Spinal cord (tissue), 10 donors: ENCODE measurements at places on chromosomes 12 and 14. TPM values are rescaled to one million over a fixed set of nuclear protein-coding genes. Genes with fewer than 3 reads are reported as not detected.

The MDM1 gene
- 36.3 TPM for total RNA-seq

The CD163L1 gene
- total RNA-seq: 5.4 TPM

The KRT71 gene
- total RNA-seq: 0.06 TPM

The IL26 gene
- 0.11 TPM for total RNA-seq

The ADCY6 gene
- 39.9 TPM for total RNA-seq

The RAN gene
- total RNA-seq: 559 TPM
